Nasal cavity respiratory epithelium epithelial cell of viscerocranial mucosa (primary cell): ENCODE measurements at places on chromosomes 7 and 10. TPM values are rescaled to one million over a fixed set of nuclear protein-coding genes. Genes with fewer than 3 reads are reported as not detected.

The IFIT1B gene
- not detected in 2 replicates for total RNA-seq

The NANOS1 gene
- 0.68 and 2.1 TPM in 2 replicates for total RNA-seq

The CDHR3 gene
- total RNA-seq: 0.34 and 1.9 TPM in 2 replicates

The GIMAP8 gene
- not detected in 2 replicates for total RNA-seq

The SLC39A12 gene
- not detected in 2 replicates for total RNA-seq

The INHBA gene
- 8.5 and 11.2 TPM in 2 replicates for total RNA-seq

The HERPUD2 gene
- 41.2 and 47.5 TPM in 2 replicates for total RNA-seq

The CYP3A5 gene
- 2.9 and 5.1 TPM in 2 replicates for total RNA-seq
